ENCODE measurements at places on chromosomes 3 and 15.
A peak's percentile ranks its signal among the peaks of the same experiment; 100 is the strongest.

DNA sequence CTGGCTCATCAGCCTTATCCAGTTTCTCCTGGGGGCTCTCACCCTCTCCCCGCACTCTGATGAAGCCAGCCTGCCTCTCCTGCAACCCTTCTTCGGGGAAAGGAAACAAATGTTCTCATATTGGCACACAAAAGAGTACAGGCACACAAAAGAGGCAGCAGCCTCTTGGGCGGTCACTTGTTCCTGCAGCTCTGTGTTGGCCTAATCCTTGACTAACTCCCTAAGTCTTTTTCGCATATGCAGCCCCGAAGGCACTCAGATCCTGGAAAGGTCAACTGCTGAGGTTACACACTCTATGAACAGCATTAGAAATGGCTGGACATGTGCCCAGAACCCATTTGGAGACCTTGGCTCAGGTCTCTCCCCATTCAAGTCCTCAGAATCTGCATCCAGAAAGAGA, 7.4 kb upstream of the CAMP start:
- DNase-seq = peak; percentile 38

- no peak for DNase-seq
Measured at GRCh38 chr3:170802164-170803151, 67.5 kb downstream of the RPL22L1 start.

- no peak for DNase-seq
Measured at GRCh38 chr3:117875887-117876286, 1158.8 kb downstream of the IGSF11 start.

- no peak for DNase-seq
Measured at GRCh38 chr3:5212628-5213573, 25.4 kb downstream of the EDEM1 start.

DNA sequence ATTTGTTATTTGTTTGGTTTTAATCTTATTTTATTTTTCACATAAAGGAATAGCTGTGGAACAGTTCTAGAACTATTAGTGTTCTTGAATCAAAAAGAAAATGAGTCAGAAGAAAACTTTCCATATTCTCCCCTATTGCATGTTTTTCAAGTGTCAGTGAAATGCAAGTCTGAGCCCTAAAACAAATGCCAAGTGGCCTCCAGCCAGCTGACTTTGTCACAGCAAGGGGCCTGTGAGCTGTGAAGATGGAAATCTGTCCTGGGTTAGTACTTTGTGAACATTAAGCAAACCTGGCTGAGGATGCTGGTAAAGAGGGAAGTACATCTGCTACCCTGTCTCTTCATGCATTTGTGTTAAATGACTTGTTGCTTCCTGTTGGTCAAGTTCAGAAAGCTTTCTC, 14.2 kb downstream of the LRRC49 start:
- DNase-seq = no peak

GRCh38 chr3:168952551-168952950, 711.0 kb downstream of the MECOM start:
- no peak for DNase-seq

DNA sequence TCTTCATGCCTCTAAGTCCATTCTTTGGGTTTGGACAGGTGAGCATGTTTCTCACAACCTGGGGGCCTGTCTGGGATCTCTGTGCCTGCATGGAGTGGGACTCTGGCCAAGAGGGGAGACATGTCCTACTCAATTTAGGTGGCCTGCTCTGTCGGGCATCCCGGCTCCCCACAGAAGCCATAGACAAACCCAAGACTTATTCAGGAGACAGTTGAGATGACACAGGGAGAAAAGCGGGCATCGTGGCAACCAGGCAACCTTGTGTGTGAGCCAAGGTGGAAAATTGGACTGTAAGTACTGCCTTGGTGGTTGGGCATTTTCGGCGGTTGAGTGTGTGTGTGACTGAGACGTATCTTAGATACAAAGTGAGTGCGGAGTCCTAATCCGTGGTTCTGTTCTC, 40.5 kb downstream of the PPCDC start:
- no peak for DNase-seq

DNA sequence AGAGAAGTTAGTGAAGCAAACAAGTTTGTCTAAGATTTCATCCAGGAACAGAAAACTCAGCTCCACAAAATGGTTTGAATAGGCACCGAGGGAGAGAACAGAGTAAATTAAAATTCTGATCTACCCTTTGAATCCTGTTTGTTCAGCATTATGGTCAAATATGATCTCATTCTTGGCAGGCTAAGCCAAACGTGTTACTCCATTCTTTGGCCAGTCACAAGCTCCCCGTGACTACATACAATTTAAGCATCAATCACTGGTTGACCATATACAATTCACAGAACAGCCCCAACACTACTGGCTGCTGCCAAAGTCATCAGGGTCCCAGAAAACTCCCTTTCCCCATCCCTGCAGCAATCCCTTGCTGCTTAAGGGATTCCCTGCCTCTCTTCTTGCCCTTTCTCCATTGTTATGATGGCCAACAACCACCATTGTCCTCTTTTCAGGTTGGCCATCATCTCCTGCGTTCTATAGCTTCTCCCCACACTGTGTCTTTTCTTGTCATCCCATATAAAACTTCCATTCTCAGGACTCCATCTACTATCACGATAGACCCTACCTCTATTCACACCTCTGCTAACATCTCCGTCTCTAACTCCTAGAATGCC, 46.3 kb downstream of the GOLIM4 start:
- DNase-seq = no peak

All from heart left ventricle (tissue), 16 donors.